ENCODE measurements at places on chromosomes 2 and 18.

GRCh38 chr2:36433311-36434217 lies 78.0 kb downstream of the CRIM1 start:
- no peak for DNase-seq

- no peak for DNase-seq
These were observed 65.3 kb downstream of the PTPRM start for GRCh38 chr18:7632152-7633098.

DNA sequence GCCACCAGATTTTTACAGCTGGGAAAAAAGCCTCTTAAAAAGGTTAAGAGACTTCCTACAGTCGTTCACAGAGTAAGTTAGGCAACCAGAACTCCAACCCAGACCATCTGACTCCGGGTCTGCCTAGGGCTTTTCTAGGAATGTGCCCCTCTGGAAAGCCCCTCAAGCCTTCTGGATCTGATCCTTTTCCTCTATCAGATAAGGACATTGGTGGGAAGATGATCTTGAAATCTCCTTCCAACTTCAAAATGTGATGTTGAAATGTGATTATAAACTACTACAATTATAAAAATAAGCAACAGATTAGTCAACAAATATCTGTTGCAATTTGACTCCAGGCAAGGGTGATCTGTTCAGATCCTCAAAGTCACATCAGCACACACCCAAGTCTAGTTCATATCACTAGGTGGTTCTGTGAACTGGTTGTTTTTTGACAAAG lies 270.4 kb downstream of the ARHGAP15 start:
- no peak for DNase-seq

GRCh38 chr2:39821871-39822270 lies 42.8 kb upstream of the THUMPD2 start:
- DNase-seq: no peak

- DNase-seq: no peak
These were observed 47.6 kb upstream of the STON1 start for GRCh38 chr2:48482313-48482712.

GRCh38 chr2:232937278-232937906 lies 67.3 kb downstream of the SNORC start:
- DNase-seq: no peak

DNA sequence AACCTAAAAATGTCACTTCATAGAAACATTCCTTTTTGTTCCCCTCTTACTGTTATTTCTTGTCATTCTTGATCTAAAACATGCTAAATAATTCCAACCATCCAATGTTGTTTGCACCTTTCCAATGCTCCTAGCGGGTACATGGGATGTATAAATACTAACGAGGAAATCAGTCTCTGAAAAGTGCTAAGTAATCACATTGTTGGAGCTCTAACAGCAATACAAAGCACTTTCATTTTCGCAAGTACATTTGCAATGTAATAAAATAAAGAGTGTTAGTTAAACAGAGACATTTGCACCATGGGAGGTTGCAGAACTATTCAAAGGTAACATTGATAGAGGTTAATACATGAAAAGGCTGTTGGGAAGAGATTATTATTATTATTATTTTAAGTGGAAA lies 286.2 kb upstream of the ACVR2A start:
- no peak for DNase-seq

DNA sequence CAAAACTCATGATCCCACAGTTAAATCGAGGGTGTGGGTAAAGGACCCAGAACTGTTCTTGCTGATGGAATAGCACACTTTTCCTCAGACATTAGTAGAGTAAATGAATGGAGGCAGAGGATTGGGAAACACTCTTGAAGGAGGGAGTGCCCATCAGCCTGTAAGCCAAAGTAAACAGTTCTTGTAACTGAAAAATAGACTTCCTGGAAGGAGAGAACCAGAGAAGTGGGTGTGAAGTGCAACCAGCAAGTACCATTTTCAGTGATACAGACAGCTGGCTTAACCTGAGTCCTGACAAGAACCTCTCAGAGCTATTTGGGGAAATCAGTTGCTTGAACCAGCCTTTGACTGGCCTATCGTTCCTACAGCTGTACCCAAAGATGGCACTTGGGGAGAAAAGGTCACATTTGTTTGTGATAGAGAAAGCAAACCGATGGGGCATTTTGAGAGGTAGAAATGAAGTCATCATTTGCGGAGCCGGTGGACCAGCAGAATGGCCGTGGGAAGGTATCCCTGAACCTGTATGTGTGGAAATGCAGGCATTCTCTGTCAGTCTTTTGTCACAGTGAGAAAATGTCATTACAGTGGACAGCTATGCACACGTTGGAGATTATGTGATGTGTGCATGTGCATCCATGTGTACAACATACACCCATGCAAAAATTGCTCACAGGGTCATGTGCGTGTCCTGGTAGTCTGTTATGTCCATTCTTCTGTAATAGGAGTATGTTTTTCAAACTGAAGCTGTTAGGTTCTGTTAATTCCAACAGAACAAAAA lies 17.8 kb downstream of the CRIM1 start:
- DNase-seq: no peak

DNA sequence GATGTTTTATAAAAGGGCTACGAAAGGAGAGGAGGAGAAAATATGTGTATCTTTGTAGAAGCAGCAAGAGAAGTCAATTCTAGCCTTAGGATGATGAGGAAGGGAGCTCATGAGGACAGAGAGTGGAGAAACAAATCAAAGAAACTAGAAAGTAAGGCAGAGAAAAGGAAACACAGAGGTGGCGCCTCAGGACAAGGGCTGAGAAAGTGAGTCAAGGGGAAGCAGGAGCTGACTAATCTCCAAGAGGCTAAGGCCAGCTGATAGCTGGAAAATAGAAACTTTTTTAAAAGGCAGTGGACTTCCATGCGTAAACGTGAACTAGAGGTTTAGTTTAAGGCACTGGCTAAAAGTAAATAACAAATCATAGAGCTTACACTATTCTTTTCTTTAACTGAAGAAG lies 173.3 kb downstream of the ANKRD44 start:
- DNase-seq: no peak

DNA sequence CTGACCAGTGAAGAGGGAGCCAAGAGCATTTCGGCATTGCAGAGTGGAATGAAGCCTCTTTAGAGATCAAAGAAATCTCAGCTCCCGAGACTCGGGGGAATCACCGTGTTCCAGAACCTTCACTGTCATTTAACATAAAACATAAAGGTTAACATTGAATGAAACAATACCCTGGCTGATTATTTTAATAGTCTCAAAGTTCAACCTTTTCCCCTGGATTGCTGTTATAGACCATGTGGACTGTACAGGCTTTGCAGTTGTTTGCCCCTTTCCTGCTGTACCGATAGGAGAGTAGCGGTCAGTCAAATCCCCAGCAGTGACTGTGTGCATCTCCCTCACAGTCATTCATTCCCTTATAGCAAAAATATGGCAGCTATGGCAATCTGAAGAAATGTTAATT lies 48.4 kb downstream of the POU3F3 start:
- DNase-seq: no peak

GRCh38 chr2:11527001-11527400 lies 6.8 kb upstream of the GREB1 start:
- DNase-seq: no peak

- DNase-seq: no peak
These were observed 37.8 kb downstream of the PCBP1 start for GRCh38 chr2:70124983-70125480.

- DNase-seq: no peak
These were observed 3.3 kb downstream of the INPP5D start for GRCh38 chr2:233063269-233063975.

DNA sequence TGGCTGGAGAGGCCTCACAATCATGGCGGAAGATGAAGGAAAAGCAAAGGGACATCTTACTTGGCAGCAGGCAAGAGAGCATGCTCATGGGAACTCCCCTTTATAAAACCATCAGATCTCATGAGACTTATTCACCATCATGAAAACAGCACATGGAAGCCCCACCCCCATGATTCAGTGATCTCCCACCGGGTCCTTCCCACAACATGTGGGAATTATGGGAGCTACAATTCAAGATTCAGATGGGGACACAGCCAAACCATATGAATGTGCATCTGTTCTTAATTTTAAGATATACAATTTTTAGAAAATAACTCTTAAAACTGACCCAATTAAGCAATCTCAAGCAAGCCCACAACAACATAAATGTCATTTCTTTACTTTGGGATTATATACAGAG lies 12.6 kb downstream of the C18orf63 start:
- DNase-seq: no peak

- DNase-seq: no peak
These were observed 600.8 kb downstream of the CPS1 start for GRCh38 chr2:211157211-211157610.

GRCh38 chr2:189222468-189223105 lies 43.0 kb upstream of the COL5A2 start:
- DNase-seq: no peak

GRCh38 chr2:96233880-96234316 lies 25.3 kb upstream of the STARD7 start:
- DNase-seq: no peak

DNA sequence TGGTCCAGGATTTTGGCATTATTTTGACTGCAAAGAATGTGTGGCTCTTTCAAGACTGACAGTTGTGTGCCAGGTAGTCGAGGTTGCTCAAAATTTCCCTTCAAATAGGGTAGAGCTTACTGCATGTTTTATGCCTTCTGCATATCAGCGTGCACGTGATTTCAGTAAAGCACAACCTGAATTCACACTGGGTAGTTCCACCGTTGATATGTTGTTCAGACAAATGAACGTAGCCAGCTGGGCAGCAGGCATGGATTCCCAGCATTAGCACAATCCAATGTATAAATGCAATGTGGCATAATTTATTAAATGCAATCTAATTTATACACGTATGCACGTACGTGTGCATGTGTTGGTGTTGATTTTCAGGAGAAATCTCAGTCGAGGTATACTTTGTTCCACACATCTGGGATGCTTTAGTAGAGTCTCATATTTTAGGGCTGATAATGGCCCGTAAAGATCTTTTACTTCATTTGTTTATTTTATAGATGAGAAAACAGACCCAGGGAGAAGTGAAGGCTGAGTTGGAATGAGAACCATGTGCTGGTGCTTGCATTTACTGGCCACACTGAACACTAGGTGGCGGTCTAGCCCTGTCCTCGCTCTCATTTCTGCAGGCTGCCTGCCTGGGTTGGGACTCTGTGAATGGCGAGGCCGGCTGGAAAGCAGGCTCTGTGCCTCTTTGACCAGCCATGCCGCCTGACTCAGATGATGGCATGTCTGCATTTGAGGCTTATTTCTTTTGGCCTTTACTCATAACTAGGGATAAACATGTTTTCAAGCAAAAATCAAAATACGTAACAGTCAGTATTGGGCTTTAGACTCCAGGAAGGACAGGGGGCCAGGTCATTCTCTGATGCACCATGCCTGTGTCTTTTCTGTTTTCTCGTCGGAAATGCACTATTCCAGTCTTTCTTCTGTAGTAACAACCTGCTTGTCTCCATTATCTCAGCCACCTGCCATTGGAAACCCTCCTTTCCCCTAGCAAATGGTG lies 120.4 kb downstream of the RNF144A start:
- no peak for DNase-seq

GRCh38 chr2:7191932-7192331 lies 274.7 kb downstream of the RNF144A start:
- DNase-seq: no peak

DNA sequence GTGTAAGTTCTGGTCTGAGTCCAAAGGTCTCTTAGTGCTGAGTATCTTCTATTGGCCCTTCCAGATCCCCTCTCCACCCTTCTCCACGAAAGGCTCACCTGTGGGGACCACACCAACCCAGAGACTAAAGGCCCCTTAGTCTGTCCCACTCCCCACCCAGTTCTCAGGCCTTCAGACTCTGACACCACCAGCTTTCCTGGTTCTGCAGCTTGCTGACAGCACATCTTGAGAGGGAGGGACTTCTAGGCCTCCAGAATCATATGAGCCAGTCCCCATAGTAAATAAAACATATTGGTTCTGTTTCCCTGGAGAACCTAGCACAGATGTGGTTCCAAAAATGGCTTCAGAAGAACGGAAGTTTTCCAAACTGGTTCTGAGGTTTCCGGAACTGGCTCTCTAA lies 38.5 kb upstream of the KLF11 start:
- no peak for DNase-seq

GRCh38 chr2:116776556-116776955 lies 1037.9 kb upstream of the DDX18 start:
- no peak for DNase-seq

DNA sequence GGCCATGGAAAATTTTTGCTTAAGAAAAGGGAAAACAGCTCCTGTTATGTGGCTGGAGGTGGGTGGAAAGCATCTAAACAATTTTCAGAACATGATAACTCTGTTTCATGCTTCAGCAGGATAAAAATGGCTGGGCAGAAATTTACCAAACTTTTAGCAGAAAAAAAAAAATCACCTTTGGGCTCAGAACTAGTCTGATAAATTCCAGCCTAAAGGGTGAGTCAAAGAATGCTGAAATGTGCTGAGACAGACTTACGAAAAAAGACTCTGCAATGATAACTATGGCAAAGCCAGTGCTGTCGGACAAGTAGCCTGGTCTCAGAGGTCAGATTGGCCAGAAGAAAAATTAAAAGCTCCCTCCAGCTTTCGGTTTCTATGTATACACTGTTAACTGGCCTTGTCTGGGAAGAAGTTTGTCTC lies 123.6 kb downstream of the LRATD1 start:
- DNase-seq: no peak

GRCh38 chr18:48550101-48550729 lies 11.4 kb downstream of the CTIF start:
- no peak for DNase-seq

GRCh38 chr2:172084395-172084644 lies 987 bp upstream of the DLX1 start:
- no peak for DNase-seq

DNA sequence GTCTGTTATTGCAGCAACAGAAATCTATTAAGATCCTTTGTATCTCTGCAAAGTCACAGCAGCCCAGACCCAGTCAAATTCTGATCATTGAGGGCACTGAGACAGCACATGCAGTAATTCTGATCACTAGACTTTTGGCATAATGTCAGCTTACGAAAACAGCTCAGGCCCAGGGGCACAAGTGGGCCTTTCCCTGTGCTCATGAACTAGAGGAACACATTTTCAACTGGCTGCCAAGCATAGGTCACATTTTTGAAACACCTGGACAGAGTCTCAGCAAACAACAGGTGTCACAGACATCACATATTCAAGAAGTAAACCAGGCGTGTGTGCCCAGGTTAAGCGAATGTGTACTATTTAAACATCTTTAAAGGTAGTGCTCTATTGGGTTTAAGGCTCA lies 13.7 kb downstream of the DOCK10 start:
- no peak for DNase-seq
